ENCODE measurements at places on chromosomes 3 and 15. TPM values are rescaled to one million over a fixed set of nuclear protein-coding genes. Genes with fewer than 3 reads are reported as not detected.

GPR62 gene
- 0.49 TPM for polyA plus RNA-seq

PSTPIP1 gene
- 0.73 TPM for polyA plus RNA-seq

ACSBG1 gene
- 1.4 TPM for polyA plus RNA-seq

TBL1XR1 gene
- 160 TPM for polyA plus RNA-seq

CAPN3 gene
- 18.0 TPM for polyA plus RNA-seq

LSG1 gene
- polyA plus RNA-seq = 48.3 TPM
